ENCODE measurements at places on chromosomes 12 and 14.

DNA sequence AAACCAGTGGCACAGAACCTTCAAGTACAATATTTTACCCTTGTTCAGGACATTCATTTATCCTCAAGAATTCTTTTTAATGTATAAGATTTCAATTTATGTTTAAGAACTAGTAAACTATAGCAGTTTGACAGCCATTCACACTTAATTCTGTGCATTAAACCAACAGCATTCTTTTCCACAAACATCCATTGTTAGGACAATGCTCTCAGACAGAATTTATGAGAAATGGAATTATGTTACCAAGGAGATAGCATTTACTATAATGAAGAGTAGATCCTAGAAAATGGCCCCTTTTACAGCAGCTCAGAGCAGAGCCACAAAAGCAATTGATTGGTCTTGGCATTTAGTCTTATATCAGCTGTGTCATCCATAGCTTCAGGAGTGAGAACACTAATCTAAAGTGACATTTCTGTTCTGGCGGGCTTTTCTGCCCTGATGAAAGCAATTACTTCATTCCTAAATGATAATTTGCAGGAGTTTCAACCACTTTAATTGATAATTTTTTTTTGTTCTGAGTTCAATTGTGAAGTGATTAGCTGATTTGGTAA lies 268.9 kb downstream of the NPAS3 start:
- no peak for DNase-seq

DNA sequence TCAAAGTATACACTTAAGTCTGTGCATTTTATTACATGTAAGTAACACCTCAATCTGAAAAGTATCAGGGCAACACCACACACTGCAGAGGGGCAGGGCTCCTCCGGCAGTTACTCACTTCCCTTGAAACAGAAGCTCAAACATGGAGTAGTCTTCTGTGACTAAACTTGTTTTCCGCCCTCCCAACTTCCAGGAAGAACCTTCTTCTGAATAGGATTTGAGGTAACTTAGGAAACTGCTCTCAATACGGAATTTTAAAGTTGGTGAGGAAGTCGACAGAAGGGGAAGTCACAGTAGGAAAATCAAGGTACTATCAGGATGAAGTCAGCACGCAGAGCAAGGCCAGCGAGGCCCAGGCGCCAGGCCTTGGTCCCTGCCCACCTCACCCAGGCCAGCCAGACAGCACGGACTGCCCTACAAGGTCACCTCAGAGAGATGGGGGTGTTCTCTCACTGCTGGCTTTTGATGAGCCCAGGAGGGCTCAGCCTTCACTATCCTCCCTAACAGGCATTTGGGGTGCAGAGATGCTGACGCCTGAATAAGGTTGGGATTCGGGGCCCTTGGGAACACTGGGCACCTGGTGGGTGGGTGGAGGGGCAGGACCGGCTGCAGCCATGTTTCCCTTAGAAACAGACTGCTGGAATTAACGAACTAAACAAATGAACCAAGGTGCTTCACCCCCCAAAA lies 5.8 kb downstream of the ANKRD9 start:
- DNase-seq, result no peak

DNA sequence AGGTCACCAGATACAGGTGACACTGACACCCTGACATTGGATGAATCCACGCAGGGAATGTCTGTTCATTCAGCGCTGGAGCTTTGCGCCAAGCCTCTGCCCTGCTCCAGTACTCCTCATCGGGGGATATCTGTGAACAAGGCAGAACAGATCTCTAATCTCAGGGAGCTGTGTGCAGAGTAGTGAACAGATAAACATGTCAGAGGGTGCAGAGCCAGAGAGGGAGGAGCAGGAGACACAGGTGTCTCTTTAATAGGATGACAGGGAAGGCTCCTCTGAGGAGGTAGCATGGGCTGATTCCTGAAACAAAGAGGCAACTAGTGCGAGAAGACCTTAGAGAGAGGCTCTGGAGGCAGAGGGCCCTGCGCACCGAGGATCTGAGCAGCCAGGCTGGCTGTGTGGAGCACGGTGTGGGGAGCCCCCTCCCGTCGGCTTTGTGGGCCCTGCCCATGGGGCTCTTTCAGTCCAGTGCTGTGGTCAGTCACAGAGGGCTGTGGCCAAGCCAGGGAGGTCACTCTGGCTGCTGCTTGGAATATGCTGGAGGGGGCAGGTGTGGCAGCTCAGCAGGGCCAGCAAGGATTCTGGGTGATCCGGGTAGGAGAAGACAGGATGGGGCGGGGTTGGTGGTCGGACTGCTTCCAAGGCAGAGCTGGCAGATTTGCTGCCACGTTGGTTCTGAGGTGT lies 55.6 kb downstream of the TECPR2 start:
- no peak for DNase-seq

GRCh38 chr12:52370926-52371608 lies 3.8 kb upstream of the KRT85 start:
- no peak for DNase-seq

GRCh38 chr14:51546099-51546498 lies 105.6 kb upstream of the FRMD6 start:
- DNase-seq, result no peak

GRCh38 chr14:91065266-91065665 lies 4.8 kb upstream of the RPS6KA5 start:
- DNase-seq, result no peak

DNA sequence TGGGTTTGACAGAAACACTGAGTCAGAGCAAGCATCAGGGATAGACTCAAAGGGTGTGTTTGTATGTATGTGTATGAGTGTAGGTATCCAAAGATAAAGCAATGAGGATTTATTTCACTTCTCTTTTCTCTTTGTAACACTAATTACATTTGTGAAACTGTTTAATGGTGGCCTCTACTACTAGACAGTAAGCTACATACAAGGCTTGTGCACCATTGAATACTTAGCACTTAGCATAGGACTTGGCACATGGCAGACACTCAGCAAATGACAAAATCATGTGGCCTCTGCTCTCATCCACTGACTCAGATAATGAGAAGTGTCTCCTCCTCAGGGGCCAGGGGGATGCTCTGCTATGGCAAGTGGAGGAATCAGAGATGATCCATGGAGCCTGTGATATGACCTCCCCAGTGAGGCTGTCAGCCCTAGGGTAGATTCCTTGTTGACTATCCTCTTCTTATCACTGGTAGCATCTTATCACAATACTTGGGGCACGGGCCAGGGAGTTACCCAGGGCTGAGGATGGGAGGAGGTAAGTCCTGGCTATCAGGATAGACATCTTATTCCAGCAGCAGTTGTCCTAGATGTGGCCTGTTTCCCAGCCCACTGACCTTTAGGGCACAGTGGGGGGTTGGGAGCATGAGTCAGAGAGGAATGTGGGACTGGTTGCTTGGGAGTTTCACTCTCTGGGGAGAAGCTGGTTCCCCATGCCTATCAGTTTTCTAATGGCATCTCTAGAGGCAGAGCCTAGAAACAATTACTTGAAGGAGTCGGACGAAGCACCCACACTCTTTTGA lies 71.2 kb upstream of the HOXC13 start:
- DNase-seq, result no peak

DNA sequence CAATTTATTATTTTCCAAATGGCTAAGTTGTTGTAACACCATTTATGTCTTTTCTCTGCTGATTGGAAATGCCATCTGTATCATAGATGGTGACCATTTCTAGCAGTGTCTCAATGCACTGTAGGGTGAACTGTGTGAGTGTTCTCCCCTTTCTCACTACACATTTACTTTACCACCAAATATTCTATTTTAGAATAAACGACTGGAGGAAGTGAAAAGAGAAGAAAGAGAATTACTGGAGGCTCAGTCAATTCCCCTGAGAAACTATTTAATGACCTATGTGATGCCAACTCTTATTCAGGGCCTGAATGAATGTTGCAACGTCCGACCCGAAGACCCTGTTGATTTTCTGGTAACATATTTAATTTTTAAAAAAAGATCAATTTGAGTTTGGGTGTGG lies 15.5 kb upstream of the PAPOLA start:
- no peak for DNase-seq

GRCh38 chr14:51039252-51039651 lies 55.7 kb downstream of the TRIM9 start:
- DNase-seq, result no peak

DNA sequence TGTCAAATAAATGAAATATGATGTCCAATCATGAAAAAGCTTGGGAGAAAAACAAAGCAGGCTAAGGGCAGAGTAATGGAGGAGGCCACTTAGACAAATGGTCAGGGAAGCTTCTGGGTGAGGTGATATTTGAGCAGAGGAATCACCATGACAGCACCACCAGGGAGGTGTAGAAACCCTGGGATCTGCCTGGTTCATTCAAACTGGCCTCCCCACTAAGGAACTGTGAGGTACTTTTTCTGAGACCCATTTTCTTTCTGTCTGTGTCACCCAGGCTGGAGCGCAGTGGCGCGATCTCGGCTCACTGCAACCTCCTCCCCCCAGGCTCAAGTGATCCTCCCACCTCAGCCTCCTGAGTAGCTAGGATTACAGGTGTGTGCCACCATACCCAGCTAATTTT lies 7.8 kb upstream of the SSH1 start:
- no peak for DNase-seq

GRCh38 chr14:52950410-52950897 lies 396 bp downstream of the FERMT2 start:
- DNase-seq, result no peak

- DNase-seq, result no peak
These were observed 21.7 kb downstream of the ELK3 start for GRCh38 chr12:96215919-96216273.

DNA sequence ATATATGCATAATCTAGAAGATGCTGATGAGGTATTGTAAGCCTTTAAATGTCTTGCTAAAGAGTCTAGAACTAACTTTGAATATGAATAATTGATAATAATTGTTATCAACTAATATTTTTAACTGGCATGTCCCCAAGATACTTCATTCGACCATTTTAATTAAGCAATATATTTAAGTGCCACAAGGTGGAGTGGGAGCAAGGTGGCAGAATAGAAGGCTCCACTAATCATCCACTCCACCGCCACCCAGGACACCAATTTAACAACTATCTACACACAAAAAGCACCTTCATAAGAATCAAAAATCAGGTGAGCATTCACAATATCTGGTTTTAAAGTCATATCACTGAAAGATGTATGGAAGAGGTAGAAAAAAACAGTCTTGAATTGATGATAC lies 409.6 kb downstream of the SEC23A start:
- no peak for DNase-seq

DNA sequence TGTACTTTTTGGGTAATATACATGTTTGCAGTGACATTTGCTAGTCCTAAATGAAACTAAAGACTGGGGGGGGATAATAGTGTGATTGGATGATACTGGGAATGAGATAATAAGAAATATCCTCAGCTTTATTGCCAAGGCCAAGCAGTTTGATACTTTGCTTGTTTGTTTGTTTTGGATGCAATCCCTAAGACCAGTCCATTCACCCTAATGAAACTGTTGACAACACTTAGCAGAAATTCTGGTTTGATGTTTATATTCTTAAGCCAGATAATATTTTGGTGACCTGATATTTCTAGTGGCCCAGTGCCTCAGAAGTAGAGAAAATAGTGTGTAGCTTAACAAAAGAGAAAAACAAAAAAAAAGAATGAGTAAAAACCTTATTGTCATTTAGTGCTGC lies 1.8 kb downstream of the PHC1 start:
- DNase-seq, result no peak

- DNase-seq, result no peak
These were observed 108.1 kb downstream of the LRIG3 start for GRCh38 chr12:58812214-58812613.

- DNase-seq, result no peak
These were observed 5.1 kb downstream of the ERBB3 start for GRCh38 chr12:56084958-56085543.

GRCh38 chr14:92635031-92635430 lies 113.4 kb downstream of the LGMN start:
- no peak for DNase-seq

DNA sequence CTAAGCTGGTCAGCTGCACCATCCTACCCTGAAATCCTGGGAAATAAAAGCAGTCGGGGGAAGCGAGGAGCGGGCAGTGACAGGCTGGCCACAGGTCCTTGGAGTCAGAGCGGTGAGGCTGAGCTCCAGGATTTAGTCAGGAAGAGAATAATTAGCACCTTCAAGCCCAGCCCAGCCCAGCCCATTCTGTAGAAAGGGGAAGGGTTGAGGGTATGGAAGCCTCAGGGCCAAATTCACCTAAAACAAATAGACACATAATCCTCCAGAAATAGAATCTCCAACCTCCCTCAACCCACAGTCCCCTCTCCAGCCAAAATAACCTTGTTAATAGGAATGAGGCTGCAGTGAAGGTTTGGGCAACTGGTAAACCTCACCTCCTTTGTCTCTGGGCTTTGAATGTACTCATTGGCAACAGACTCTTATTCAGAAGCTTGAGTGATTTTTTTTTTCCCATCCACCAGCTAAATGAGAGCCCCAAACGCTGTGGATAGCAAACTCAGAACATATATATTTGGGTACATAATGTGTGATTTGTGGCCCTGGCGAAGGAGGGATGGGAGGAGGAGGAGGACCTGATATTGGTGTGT lies 334.1 kb downstream of the DPF3 start:
- no peak for DNase-seq

DNA sequence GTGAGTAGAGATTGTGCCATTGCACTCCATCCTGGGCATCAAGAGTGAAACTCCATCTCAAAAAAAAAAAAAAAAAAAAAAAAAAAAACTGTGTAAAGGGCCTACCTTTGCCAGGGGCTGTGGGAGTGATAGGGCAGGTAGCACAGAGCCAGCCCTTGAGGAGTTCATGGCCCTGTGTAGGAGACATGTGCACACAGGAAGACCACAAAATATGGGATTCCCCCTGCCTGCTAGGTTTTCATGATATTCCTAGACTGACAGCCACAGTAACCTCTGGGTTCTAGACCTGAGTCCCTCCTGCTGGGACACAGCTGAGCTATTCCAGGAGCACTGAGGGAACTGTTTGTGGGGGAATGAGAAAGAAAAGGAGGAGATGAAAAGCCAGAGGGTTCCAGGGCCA lies 8.3 kb upstream of the SPTSSA start:
- no peak for DNase-seq

DNA sequence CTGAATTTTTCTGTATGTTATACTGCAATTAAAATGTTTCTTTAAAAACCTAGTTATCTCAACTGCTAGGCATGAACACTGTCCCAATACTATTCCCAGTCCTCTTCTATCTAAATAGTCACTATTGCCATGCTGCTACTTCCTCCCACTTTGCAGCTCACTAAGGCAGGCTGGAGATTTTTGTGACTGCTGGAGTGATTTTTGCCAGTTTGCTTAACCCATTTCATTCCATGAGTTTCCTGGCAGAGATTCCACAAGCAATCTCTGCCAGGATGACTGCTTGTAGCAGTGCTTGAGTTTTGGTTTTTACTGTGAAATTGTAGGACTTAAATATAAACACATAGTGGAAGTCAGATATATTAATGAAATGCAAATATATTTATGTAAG lies 80.8 kb downstream of the BHLHE41 start:
- no peak for DNase-seq

DNA sequence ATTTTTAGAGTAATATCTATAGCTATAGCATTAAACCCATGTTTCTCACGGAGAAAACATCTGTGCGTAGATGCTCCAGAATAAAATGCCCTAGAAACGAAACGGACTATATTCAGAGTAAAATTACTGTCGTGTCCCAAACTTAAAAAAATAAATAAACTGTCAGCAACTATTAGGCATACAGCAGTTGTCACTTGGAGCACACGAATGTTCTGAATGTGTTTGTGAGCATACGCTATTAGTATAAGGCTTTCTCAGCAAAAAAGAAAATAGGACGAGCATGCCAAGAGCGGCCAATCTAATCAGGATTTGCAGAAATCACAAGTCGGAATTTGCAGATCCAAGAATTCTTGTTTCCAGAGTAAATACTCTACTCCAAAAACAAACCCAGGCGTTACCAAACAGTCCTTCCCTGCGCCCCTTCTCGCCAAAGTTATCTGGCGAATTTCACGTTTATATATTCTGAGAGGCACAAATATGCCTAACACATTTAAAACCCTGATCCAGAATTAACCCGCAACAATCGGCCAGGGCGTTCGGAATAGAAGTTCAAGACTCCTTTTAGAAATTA lies 836 bp downstream of the PTPN21 start:
- DNase-seq, result no peak

Data from stimulated activated CD8-positive, alpha-beta memory T cell treated with anti-CD3 and anti-CD28 coated beads, Interleukin-4, amount 100 ng/mL, for 4 hours (primary cell).